ENCODE measurements at places on chromosomes 6 and 20. TPM values are rescaled to one million over a fixed set of nuclear protein-coding genes. Genes with fewer than 3 reads are reported as not detected.

Gene CRNKL1
- total RNA-seq: 15.9 TPM

Gene WRNIP1
- total RNA-seq: 34.7 TPM

Gene MROH8
- total RNA-seq: 6.3 TPM

Gene TNXB
- 182 TPM for total RNA-seq

Gene FOXS1
- 3.2 TPM for total RNA-seq

Gene ADAT2
- 1.9 TPM for total RNA-seq

Gene FAXC
- 0.40 TPM for total RNA-seq

Measured in right cardiac atrium (tissue), 5 donors.